ENCODE measurements at places on chromosomes 1 and 21. TPM values are rescaled to one million over a fixed set of nuclear protein-coding genes. Genes with fewer than 3 reads are reported as not detected.

DNA sequence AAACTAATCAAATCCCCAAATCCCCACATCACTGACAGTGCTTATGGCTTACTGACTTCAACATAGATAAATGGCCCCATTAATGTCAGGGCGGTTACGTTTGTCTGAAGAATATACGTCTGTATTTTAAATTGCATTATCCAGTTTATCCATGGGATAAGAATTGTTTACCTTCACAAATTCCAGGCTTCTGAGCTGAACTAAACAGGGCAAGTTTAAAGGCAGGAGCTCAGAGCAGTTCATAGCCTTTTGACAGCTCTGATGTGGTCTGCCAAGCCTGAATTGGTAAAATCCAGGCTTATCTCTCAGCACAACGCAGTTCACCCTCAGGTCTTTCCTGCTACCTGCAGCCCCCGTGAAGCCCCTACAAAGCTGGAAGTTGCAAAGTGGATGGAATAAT, 79.5 kb upstream of the GREM2 start:
- DNase-seq: no peak

GRCh38 chr1:91053630-91054029, 31.8 kb upstream of the ZNF644 start:
- no peak for DNase-seq

GRCh38 chr1:14672005-14672404, 73.5 kb downstream of the KAZN start:
- no peak for DNase-seq

DNA sequence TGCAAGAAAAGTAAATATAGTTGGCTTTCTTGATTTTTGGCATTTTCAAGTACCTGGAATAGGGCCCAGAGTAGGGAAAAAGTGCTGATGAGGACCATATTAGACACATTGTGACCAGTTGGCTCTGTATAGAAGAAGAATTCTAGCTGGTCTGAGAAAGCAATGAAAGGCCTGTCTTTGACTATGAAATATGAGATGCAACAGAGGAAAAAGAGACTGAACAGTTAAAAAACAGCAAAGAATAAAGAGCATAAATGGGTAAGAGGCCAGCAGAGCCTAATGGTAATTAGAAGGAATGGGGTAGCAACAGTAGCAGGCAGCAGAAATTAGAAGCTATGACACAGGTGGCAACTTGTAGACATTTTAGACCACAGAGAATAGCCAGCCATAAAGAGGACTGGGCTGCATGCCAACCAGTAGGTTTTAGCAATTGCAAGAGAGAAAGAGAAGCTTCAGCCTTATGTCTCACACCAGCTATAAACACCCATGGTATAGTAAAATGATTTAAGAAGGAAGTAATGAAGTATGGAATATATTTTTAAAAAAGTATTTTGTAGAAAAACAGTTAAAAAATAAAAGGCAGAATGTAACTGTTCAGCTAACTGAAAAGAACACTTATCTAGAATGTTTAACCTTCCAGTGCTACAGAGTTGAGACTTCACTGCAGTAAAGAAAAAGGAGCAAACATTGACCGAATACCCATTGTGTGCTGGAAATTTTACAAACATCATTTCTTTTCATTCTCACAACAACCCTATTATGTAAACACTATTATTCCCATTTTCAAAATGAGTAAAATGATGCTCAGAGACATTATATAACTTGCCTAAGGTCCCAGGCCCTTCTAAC, 114.1 kb downstream of the LHX4 start:
- DNase-seq: no peak

GRCh38 chr1:18668046-18668445, 37.4 kb downstream of the PAX7 start:
- DNase-seq: no peak

GRCh38 chr21:41597227-41597626, 89.3 kb upstream of the TMPRSS2 start:
- no peak for DNase-seq

The IQCC gene
- total RNA-seq: 2.7 TPM

Measured in CD4-positive, alpha-beta memory T cell (primary cell).